ENCODE measurements at places on chromosomes 16 and 17. TPM values are rescaled to one million over a fixed set of nuclear protein-coding genes. Genes with fewer than 3 reads are reported as not detected.

SPAG5 gene
- total RNA-seq, result 17.3 TPM

ATAD5 gene
- 3.1 TPM for total RNA-seq

CDRT15L2 gene
- total RNA-seq, result not detected

STH gene
- not detected for total RNA-seq

FOXC2 gene
- total RNA-seq, result 0.41 TPM

YBX2 gene
- 49.1 TPM for total RNA-seq

SCNN1G gene
- 11.1 TPM for total RNA-seq

GALR2 gene
- 0.80 TPM for total RNA-seq

DOC2A gene
- total RNA-seq, result 3.0 TPM

GPR142 gene
- not detected for total RNA-seq

SHISA6 gene
- total RNA-seq, result 9.0 TPM

NPIPA1 gene
- 36.1 TPM for total RNA-seq

SNX20 gene
- total RNA-seq, result 2.5 TPM

Data from prostate gland (tissue), 2 donors.